Suprapubic skin (tissue), 4 donors: ENCODE measurements at places on chromosomes 16 and 17. TPM values are rescaled to one million over a fixed set of nuclear protein-coding genes. Genes with fewer than 3 reads are reported as not detected.

OSGIN1 gene
- total RNA-seq, result 2.2 TPM

ESRP2 gene
- total RNA-seq, result 106 TPM

PCGF2 gene
- 8.5 TPM for total RNA-seq

SEZ6L2 gene
- total RNA-seq, result 1.4 TPM

TAT gene
- total RNA-seq, result 2.0 TPM

KRT24 gene
- total RNA-seq, result not detected

NRN1L gene
- 4.7 TPM for total RNA-seq

QRICH2 gene
- total RNA-seq, result 2.3 TPM

BAHCC1 gene
- 19.3 TPM for total RNA-seq

- DNase-seq, result no peak
These were observed 237.7 kb upstream of the ZFHX3 start for GRCh38 chr16:73285436-73286201.

- no peak for DNase-seq
These were observed 288.2 kb upstream of the SALL1 start for GRCh38 chr16:51439271-51439670.

GRCh38 chr17:17783825-17784656, 52.7 kb downstream of the SREBF1 start:
- no peak for DNase-seq

GRCh38 chr16:28011223-28011622, 52.3 kb downstream of the GSG1L start:
- no peak for DNase-seq

DNA sequence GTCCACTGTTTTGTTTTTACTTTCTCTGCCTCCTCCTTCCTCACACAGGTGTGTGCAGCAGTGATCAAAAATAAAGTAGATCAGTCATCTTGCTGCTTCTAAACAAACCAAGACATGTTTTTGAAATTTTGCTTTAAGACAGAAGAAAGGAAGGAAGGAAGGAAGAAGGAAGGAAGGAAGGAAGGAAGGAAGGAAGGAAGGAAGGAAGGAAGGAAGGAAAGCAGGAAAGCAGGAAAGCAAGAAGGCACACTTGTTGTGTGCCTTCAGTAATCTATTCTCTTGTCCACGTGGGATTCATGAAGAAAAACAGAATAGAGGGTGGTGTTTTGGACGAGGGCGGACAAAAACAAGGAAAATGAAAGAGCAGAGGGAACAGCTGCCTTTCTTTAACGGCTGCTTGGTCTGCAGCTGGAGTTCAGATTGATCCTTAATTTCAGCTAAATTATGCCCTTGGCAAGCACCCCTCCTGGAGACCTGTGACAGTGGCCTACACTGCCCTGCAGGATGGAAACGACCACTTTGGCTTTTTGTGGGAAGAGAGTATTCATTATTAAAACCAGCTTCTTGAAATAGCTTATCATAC, 188.5 kb upstream of the IRX3 start:
- DNase-seq, result no peak

- no peak for DNase-seq
These were observed 31.7 kb downstream of the MBTD1 start for GRCh38 chr17:51228161-51228560.

DNA sequence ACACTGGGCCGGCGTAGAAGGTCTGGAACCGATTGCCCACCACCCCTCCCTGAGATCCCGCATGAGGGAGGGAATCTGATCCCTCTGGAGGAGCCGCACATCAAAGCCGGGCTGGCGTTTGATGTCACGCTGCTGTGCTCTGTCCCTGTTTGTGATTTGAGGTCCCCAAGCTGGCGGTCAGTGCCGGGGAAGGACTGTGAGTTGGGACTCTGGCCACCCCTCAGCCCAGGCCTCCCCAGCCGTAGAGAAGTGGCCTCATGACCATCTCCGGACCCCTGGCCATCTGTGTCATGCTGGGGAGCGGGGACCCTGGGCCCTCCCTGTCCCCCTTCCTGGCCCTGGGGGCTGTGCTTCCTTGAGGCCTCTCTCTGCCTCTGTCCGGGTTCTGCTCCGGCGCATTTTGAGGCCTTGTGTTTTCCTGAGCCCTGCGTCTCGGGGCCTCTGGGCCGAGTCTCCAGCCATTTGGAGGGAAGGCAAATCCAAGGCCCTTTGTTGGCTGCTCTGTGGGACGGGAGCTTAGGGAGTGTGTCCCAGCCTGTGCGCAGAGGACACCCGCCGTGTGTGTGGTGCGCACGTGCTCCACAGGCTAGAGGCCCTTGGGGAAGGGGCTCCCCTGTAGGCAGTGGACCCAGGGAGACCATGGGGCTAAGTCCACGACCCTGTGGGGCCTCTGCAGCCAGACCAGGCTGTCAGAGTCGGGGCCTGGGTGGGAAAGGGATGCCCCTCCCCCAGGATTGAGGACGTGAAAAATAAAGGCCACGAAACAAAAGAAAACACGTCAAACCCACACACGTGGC, 15.1 kb downstream of the ASPSCR1 start:
- DNase-seq, result no peak

GRCh38 chr17:76472258-76472645, 4.8 kb downstream of the AANAT start:
- no peak for DNase-seq

- no peak for DNase-seq
These were observed 975.3 kb upstream of the SOX9 start for GRCh38 chr17:71145486-71145885.

GRCh38 chr16:77085981-77086380, 105.0 kb upstream of the MON1B start:
- no peak for DNase-seq

DNA sequence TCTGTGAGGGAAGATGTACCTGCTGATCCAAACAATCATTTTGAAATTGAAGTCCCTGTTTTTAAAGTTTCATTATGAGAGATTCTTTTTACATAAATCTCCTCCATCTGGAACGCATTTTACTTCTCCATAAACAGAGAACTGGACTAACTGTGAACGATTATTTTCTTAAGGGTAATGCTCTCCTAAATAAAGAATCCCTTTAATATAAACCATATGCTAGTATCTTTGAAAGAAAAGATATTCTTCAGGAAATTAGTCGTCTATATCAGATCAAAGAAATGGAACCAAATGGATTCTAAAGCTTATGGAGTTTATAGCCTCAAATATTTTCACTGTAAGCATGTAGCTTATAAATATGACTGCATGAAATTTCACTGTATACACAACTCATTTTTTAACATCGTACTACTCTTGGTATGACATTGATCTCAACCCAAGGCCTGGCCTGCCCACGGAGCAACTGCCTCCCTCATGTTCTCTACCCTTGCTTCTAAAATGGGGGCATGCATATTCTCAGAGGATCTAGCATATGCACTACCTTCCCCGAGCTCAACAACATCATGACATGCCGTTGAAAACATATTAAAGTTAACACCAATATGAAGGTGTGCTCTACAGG, 66.4 kb downstream of the MYH10 start:
- no peak for DNase-seq

- DNase-seq, result no peak
These were observed 3.6 kb upstream of the KRTAP9-7 start for GRCh38 chr17:41271858-41272257.

GRCh38 chr16:822174-822908, 21.8 kb upstream of the GNG13 start:
- DNase-seq, result no peak

DNA sequence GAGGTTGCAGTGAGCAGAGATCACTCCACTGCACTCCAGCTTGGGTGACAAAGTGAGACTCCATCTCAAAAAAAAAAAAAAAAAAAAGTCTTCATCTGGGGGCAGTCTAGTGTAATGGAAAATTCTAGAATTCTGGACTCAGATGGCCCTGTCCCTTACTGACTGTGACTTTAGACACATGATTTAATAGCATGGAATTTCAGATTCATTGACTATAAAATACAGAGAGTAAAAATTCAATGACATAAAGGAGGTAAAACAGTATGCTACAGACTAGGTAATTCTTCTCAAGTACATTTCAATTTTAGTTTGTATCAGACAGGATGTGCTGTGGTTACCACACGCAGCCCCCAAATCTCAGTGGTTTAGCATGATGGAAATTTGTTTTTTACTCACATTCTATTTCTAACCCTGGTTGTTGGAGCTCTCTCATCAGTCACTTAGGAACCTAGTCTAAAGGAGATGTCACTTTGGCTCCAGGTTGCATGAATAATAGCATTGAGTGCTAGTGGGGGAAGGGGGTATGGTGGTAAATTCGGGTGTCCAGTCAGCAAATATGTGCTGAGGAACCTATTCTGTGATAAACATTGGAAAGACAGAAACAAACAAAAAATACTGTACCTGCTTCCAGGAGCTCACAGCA, 444.0 kb downstream of the XYLT1 start:
- no peak for DNase-seq

DNA sequence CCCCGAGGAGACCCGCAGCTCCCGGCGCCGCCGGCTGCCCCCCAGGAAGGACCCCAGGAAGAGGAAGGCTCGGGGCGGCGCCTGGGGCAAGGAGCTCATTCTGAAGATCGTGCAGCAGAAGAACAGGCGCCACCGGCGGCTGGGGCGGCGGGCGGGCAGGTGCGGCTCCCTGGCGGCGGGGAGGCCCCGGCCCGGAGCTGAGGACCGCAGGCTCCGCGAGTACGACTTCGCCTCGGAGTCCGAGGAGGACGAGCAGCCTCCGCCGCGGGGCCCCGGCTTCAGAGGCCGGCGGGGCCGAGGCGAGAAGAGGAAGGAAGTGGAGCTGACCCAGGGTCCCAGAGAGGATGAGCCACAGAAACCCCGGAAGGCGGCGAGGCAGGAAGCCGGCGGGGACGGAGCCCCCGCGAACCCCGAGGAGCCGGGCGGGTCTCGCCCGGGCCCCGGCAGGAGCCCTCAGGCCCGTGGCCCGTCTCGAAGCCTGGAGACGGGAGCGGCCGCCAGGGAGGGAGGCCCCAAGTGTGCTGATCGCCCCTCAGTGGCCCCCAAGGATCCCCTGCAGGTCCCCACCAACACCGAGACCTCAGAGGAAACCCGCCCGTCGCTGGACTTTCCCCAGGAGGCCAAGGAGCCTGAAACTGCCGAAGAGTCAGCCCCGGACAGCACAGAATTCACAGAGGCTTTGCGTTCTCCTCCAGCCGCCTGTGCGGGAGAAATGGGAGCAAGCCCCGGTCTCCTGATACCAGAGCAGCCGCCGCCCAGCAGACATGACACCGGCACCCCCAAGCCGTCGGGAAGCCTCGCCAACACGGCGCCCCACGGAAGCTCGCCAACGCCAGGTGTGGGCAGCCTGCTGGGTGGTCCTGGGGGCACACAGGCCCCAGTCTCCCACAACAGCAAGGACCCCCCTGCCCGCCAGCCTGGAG, 22.3 kb upstream of the ZFPM1 start:
- no peak for DNase-seq

GRCh38 chr17:79818026-79818758, 21.0 kb downstream of the CBX4 start:
- DNase-seq, result no peak

DNA sequence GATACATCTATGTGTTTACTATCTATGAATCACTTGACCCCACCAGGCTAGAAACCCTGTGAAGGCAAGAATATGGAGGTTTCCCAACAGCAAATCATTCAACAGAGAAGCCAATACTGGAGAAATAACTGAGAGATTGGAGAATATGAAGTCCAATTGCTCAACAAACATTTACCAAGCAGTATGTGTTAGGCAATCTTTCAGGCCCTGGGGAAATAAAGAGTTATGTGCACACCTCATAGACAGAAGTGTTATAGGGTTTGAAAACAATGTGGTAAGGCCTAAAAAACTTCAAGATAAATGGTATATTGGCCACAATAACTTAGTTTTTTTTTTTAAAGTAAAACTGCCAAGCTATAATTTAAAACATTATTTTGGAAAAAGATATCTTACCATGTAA, 1245.8 kb downstream of the CDH11 start:
- DNase-seq, result no peak

DNA sequence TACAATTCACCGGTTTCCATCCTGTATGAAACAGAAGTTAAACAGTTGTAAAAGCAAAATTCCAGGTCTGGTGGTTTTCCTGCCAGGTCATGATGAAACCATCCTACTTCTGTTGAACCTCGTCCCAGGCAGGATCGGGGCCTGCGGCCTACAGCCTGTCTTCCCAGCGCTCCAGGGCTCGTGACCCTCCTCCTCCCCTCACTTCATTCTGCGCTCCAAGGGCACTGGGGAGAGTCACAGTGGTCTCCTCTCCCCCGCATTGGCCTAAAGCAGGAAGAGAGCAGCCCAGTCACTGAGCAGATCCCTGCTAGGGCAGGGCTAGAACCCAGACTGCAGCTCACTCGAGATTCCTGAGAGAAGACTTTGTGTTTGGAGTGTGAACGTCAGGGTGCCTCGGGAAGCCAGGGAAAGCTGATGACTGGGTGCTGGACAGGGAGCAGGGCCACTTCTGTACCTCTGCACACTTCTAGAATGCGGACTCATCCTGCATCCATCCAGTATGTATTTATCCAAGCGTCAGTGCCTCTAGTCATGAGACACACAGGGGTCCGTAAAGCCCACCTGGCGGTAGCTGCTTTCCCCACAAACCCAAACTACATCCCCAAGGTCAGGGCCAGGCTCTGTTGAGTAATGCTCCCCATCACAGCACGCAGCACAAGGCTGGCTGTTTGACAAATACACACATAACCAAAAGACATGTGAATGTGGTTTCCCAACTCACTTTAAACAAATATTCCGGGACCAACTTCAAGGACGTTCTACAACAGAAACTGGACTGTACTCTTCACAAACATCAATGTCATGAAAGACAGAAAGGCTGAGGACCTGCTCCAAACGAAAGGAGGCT, 1.7 kb upstream of the ITGAE start:
- no peak for DNase-seq

- DNase-seq, result no peak
These were observed 7.8 kb downstream of the CDRT15 start for GRCh38 chr17:14228903-14229302.

DNA sequence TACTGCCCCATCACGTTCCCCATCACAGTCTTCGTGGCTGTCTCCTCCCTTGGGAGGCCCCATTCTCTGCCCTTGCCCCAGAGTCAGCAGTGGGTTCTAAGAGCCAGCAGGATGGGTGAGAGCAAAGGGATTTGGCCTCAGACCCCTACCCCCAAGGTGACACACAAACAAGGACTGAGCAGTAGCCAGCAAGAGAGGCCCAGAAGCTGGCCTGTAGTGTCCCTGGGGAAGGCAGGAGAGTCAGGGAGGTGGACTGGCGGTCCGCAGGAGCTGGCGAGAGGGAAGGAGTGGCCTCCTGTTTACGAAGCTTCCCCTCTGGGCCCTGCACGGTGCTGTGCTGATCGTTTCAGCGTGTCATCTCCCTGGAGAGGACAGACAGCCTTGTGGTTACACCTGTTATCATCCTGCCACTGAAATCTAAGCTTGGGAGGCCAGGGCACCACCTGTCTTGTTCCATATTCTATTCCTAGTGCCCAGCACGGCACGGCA, 8.4 kb downstream of the WDR81 start:
- DNase-seq, result no peak

- no peak for DNase-seq
These were observed 101.8 kb upstream of the CDH13 start for GRCh38 chr16:82524976-82525375.
